Endodermal cell (in vitro differentiated cells): ENCODE measurements at places on chromosomes 16 and 17.

DNA sequence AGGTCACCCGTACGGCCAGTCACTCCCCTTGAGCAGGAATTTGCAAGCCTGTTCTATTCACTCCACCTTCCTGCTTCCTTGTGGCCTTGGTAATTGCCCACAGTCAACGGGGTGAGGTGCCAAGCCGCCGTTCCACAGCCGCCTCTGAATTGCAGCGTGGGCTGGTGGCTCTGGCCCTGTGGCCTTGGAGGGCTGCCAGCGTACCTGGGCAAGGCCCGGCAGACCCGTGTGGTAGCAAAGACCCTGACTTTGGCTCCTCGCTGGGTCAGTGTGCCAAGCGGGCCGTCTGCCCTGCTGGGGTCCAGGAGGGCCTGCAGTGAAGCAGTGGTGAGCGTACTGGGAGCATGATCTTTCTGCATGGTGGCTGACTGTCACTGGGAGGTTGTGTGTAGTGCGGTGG, 3.6 kb downstream of the BANP start:
- no peak for DNase-seq

- DNase-seq, result no peak
Observed at GRCh38 chr17:82854226-82854625, 14.4 kb upstream of the ZNF750 start.

GRCh38 chr17:45234641-45235415, 13.1 kb downstream of the FMNL1 start:
- peak; percentile 89 for DNase-seq

GRCh38 chr17:29037739-29038084, 5.2 kb upstream of the PIPOX start:
- no peak for DNase-seq

DNA sequence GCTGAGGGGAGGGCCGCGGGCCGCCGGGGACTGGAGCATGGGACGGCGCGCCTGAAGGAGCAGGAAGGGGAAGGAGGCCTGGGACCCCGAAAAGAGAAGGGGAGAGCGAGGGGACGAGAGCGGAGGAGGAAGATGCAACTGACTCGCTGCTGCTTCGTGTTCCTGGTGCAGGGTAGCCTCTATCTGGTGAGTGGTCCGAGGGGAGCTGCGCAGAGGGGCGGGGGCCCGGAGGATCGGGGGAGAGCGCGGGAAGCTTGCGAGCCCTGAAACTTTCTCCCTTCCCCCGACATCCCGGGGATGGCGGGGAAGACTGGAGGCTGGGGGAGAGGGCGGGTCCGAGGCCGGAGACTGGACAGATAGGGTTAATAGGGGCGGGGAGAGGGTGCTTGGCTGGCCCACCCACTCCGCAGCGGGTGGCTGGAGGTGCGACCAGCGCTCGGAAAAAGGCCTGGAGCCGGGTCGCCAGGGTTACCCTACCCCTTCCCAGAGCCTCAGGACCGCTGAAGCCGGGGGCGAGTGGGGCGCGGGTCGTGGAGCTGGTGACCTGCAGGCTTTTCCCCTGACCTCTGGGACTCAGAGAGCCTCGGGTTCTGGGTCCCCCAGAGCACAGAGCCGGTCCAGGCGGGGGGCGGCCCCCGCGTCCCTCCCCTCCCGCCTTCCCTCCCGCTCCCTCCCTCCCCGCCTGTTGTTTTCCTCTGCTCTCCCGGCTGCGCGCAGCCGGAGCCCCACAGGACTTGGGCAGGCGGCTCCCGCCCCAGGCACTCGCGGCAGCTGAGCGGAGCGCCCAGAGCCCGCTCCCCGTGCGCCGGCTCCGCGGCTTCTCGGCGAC, 631 bp downstream of the NXPH3 start:
- peak; percentile 96 for DNase-seq

GRCh38 chr17:57675427-57676387, 69.4 kb downstream of the CCDC182 start:
- peak; percentile 29 for DNase-seq

GRCh38 chr16:87240211-87241136, 76.7 kb downstream of the C16orf95 start:
- no peak for DNase-seq

GRCh38 chr16:81008505-81008789, 1.4 kb downstream of the CENPN start:
- DNase-seq, result no peak

DNA sequence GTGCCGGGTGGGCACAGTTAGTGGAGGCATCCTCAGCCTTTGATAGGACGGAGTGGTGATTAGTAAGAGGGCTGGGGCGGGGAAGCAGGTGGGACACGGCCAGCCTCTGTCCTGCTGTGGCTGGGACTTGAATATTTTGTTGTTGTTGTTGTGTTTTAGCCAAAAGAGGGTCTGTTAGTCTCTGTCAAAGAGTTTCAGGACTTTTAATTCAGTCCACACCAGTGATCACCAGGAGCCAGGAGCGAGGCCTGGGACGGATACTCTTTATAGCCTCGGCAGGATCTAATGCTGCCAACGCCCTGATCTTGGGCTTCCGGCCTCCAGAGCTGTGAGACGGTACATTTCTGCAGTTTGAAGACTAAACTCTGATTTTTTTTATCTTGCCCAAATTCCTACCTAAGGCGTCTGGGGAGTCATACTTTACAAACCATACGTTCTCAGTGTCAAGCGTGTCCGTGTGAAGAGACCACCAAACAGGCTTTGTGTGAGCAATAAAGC, 2.9 kb upstream of the RNF213 start:
- DNase-seq, result peak; percentile 78

DNA sequence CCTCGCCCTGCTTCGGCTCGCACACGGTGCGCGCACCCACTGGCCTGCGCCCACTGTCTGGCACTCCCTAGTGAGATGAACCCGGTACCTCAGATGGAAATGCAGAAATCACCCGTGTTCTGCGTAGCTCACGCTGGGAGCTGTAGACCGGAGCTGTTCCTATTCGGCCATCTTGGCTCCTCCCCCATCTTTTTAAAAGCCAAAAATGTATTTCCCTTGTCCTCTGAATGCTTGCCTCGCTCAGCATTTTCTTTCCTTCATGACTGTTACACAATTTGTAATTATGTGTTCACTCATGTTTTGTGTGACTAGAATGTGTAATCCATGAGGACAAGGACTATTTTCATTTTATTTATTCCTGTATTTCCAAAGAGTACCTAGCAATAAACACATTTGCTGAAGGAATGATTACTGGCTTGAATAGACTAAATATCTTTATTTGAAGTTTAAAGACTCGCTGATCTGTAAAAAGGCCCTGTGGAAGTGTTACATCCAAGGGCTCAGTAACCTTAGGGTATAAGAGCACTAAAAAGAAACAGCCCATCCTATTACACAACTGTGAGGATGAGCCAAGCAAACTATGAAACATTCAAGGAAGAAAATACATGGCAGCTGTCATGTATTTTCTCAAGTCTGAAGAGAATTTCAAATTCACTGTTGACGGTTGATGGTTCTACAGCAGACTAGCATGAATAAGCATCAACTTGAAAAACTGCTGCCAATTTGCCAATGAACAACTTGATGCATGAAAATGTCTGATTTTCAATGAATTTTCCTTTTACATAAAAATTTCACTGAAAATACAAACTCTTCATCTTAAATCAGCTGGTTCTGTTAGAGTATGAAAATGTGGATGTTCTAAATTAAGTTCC, 192.6 kb downstream of the MYO1D start:
- DNase-seq, result no peak

DNA sequence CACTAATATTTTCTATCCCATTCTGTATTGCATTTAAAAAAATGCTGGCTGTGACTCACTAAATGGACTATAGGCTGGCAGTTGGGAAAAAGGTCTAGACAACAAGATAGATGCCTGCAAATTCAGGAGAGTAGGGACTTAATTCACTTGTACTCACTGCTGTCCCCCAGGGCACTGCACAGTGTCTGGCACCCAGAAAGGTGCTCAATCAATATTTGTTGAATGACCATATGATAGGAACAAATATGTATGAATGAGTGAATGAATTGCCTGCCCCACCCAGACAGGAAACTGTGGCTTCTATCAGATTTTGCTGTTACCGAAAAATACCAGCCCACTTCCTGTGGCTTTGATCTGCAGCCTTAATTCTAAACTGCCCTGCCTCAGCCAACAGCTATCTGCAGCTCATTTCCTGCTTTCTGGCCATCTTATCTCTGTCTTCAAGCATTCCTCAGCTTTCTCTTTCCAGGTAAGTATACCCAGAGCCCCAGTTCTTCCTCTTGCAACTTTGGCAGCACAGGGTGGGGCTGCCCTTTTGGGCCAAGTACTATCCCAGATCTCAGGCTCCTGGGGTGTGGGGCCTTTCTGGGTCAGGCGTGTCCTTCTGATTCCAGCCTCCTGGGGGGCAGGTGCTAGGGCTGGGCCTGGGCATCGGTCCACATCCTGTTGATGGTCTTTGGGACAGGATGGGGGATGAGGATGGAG, 15.3 kb upstream of the TNS4 start:
- peak; percentile 74 for DNase-seq

- no peak for DNase-seq
Observed at GRCh38 chr17:70906808-70907207, 737.5 kb downstream of the KCNJ2 start.

- DNase-seq, result no peak
Observed at GRCh38 chr17:28480799-28481571, 7.5 kb downstream of the SLC13A2 start.

DNA sequence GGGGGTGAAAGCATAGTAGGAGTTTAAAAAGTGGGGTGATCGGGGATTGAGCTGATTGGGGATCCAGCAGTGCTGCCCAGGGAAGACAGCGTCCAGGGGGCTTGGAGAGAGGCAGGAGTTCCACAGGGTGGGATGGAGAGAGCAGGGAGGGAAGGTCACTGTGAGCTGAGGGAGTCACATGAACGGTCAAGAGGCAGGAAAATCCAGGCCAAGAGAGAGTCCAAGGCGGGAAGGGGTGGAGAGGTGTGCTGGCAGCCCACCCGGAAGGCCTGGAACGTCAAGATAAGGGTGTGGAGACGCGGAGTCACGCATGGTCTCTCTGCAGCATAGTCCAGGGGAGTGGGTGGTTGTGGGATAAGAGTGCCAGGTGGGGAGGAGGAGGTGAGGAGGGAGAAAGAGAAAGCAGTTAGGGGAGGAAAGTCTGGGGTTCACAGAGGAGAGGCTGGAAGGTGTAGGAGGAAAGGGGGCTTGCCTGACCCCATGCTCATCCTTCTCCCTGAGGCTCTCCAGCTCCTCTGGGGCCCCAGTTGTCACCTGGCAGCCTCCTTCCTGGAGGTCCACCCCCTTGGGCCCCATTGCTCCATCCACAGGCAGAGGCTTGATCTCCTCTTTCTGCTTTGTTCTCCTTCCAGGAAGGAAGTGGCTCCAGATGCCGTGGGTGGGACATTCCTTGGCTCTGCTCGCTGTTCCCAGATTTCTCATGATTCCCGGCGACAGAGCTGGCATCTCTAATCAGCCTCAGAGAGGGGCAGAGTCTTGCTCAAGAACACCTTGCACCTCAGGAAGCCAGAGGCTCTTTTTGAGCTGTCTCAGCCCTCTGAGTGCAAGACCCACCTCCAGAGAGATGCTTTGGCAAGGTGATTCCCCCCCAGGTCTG, 28.7 kb downstream of the CCR7 start:
- DNase-seq, result no peak

GRCh38 chr17:43577664-43578403, 31.7 kb upstream of the ETV4 start:
- no peak for DNase-seq

DNA sequence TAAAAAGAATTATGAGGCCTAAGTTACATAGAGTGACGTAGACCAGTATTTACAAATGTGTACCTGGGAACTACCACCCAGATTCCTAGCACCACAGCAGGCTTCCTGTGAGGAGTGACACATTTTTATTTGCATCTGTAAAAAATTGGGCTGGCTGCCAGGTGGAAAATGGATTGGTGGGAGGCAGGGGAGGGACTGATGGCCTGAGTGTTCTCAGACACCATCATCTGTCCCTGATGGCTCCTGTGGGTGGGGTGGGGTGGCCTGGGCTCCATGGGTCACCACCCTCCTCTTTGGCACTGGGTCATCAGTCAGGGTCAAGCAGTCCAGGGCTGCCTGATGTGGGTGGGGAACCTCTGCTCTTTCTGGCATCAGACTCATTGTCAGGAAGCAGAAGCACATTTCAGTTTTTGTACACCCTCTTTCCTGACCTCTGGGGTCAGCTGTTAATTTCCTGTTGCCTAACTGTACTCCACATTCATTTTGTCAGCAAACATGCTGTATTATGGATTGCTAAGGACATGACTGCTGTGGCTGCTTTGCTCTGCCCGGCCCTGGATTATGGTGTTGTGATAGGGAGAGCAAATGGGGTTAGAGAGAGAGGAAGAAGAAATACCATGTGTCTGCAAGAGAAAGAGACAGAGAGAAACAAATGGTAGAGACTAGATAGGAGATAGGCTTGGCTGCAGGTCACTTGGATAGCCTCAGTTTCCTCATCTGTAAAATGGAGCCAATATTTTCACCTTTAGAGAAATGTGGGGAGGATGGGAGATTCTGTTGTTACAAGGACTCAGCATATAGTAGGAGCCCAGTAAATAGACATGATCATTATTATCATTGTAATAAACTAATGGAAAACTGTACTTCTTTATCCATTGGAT, 11.6 kb upstream of the MFAP4 start:
- peak; percentile 54 for DNase-seq

DNA sequence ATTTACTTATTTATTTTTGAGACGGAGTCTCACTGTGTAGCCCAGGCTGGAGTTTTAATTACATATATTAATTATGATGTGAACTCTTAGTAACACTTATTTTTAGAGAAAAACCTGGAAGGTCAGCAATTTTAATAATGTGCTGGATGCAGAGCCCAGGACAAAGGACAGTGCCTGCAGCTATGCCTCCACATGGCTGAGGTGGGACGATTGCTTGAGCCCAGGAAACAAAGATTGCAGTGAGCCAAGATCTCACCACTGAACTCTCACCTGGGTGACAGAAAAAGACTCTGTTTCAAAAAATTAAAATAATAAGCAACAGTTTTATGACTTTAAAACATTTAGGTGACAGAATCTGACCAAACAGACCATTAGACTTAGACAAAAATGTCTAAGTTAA, 11.0 kb upstream of the CARD14 start:
- no peak for DNase-seq

GRCh38 chr16:27678955-27679354, 129.0 kb downstream of the KATNIP start:
- DNase-seq, result no peak

DNA sequence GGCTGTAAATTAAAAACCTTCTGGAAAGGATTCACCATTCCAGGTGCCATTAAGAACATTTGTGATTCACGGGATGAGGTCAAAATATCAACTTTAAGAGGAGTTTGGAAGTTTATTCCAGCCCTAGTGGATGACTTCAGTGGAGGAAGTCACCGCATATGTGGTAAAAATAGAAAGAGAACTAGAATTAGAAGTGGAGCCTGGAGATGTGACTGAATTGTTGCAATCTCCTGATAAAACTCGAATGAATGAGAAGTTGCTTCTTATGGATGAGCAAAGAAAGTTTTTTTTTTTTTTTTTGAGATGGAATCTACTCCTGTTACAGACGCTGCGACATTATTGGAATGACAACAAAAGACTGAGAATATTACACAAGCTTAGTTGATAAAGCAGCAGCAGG, 26.7 kb downstream of the CCL4 start:
- no peak for DNase-seq

- DNase-seq, result no peak
Observed at GRCh38 chr17:66398059-66398458, 95.6 kb downstream of the PRKCA start.
